ENCODE measurements at places on chromosomes 12 and 14. TPM values are rescaled to one million over a fixed set of nuclear protein-coding genes. Genes with fewer than 3 reads are reported as not detected.

KLRC4 gene
- total RNA-seq: not detected

NINJ2 gene
- total RNA-seq: 3.0 TPM

PRR13 gene
- 14.6 TPM for total RNA-seq

PAN2 gene
- total RNA-seq: 27.2 TPM

ANG gene
- total RNA-seq: 3.9 TPM

MGAT2 gene
- 38.1 TPM for total RNA-seq

UNC79 gene
- 0.16 TPM for total RNA-seq

SLCO1B1 gene
- not detected for total RNA-seq

KLHL33 gene
- total RNA-seq: 0.60 TPM

NUAK1 gene
- total RNA-seq: 1.9 TPM

RDH16 gene
- 0.16 TPM for total RNA-seq

ADAM20 gene
- 0.94 TPM for total RNA-seq

SLC5A8 gene
- total RNA-seq: not detected

NFE2 gene
- 0.17 TPM for total RNA-seq

LRP1-AS gene
- not detected for total RNA-seq

GARIN6 gene
- not detected for total RNA-seq

CCDC184 gene
- 0.32 TPM for total RNA-seq

SLC6A12 gene
- not detected for total RNA-seq

BEGAIN gene
- 0.17 TPM for total RNA-seq

RPS6KL1 gene
- total RNA-seq: 0.47 TPM

ACRBP gene
- total RNA-seq: 0.34 TPM

SERPINA1 gene
- total RNA-seq: 0.16 TPM

AJUBA gene
- 18.0 TPM for total RNA-seq

Data from bronchial smooth muscle cell (primary cell).